Muscle of leg (tissue), 16 donors: ENCODE measurements at places on chromosomes 7 and 10. TPM values are rescaled to one million over a fixed set of nuclear protein-coding genes. Genes with fewer than 3 reads are reported as not detected.

GPR85 gene
- total RNA-seq: 1.2 TPM

EXOC4 gene
- total RNA-seq: 64.9 TPM

FEZF1 gene
- not detected for total RNA-seq

VSTM4 gene
- total RNA-seq: 39.5 TPM

PLPP4 gene
- total RNA-seq: 0.62 TPM

NEBL gene
- total RNA-seq: 3.2 TPM

GDF2 gene
- total RNA-seq: not detected

CABCOCO1 gene
- total RNA-seq: 0.13 TPM

LDB3 gene
- 208 TPM for total RNA-seq

HOXA7 gene
- total RNA-seq: 3.9 TPM

NUP42 gene
- 31.7 TPM for total RNA-seq

SLIT1 gene
- total RNA-seq: 0.35 TPM

CCDC172 gene
- total RNA-seq: not detected

SPDYE9 gene
- 0.04 TPM for total RNA-seq

VTI1A gene
- 23.5 TPM for total RNA-seq

SFTPA1 gene
- total RNA-seq: not detected

VIPR2 gene
- 8.5 TPM for total RNA-seq

CYP3A4 gene
- total RNA-seq: 0.04 TPM

SLC13A4 gene
- 0.09 TPM for total RNA-seq

PON1 gene
- total RNA-seq: 0.31 TPM

STEAP1 gene
- 5.5 TPM for total RNA-seq

ERCC6 gene
- 9.4 TPM for total RNA-seq

SPDYE16 gene
- total RNA-seq: 0.22 TPM

HGF gene
- total RNA-seq: 6.0 TPM

CALML3 gene
- not detected for total RNA-seq

SPDYE8 gene
- total RNA-seq: 0.09 TPM

SFXN4 gene
- total RNA-seq: 18.9 TPM

ASB15 gene
- 4.6 TPM for total RNA-seq

SLC26A4 gene
- 0.75 TPM for total RNA-seq

NUDT13 gene
- total RNA-seq: 2.0 TPM

C10orf143 gene
- total RNA-seq: 1.1 TPM

MYO3A gene
- 0.84 TPM for total RNA-seq

CNPY1 gene
- 0.18 TPM for total RNA-seq

RASSF4 gene
- total RNA-seq: 53.0 TPM

SMKR1 gene
- total RNA-seq: not detected

ZNF467 gene
- 3.0 TPM for total RNA-seq

SPDYE6 gene
- total RNA-seq: not detected

CYP26C1 gene
- total RNA-seq: 0.09 TPM
